ENCODE measurements at places on chromosomes 16 and 17. TPM values are rescaled to one million over a fixed set of nuclear protein-coding genes. Genes with fewer than 3 reads are reported as not detected.

GRCh38 chr17:49455272-49455861 is 39.7 kb upstream of the NGFR start:
- no peak for DNase-seq
- no peaks in the 10 kb centered on the region for H3K36me3 ChIP-seq
- H3K4me3 ChIP-seq = no peak overlapping the region
- no peak overlapping the region for H3K27ac ChIP-seq

DNA sequence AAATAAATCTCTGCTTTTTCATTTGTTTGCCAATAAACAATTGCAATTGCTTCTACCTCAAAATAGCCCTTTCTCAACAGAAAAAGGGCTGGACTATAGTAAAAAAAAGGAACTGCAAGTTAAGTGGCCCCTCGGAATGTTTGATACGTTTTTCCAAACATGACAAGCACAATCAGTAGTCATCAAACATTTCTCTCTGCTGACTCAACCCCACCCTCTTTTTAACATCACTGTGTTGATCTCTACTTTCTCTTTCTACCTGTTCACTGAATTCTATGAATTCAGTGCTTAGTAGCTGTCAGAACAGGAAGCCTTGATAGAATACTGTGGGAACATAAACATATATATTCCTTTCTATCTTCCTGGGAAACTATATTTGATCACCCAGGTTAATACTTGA is 116.5 kb upstream of the AXIN2 start:
- DNase-seq = peak; percentile 29
- H3K4me3 ChIP-seq = no peak overlapping the region
- no peaks in the 10 kb centered on the region for H3K36me3 ChIP-seq
- no peak overlapping the region for H3K27ac ChIP-seq
- H3K4me1 ChIP-seq = no peaks in the 10 kb centered on the region

Gene KRTAP1-1
- total RNA-seq = 0.83 TPM

DNA sequence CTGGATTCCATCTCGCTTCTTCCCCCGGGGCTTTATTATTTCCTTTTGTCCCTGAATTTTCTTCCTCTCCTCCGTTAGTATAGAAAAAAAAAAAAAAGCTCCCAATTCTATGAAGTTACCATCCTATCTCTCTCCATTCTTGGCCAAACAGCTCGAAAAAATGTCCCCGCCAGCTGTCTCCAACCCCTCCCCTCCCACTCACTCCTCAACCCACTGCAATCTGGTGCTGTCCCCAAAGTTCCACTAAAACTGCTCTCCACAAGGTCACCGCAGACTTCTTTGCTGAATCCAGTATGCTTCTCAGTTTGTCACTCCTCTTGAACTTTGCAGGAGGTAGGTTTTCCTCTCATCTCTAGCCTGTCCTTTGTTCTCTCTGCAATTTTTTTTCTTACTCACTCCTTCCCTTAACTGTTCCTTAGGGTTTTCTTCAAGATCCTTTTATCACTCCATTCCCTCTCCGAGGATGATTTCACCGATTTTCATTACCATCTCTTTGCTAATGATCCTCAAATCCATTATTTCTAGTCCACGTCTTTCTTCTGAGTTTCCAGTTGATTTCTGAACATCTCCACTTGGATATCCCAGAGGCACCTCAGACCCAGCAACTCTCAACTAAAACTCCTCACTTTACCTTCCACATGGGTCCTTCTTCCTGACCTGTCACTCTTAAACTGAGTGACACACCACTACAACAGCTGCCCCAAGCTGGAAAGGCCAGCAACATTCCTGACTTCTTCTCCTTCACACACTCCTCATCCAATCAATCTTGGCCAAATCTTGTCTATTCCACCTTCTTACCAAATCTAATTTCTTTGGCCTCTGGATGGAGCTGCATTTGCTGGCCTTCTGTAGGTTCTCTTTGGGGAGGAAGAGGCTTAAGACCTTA is 1.5 kb upstream of the SUMO2 start:
- H3K4me1 ChIP-seq = no peaks in the 10 kb centered on the region
- DNase-seq = no peak
- no peak overlapping the region for H3K27ac ChIP-seq
- H3K36me3 ChIP-seq = peaks cover 7% of the 10 kb centered on the region

DNA sequence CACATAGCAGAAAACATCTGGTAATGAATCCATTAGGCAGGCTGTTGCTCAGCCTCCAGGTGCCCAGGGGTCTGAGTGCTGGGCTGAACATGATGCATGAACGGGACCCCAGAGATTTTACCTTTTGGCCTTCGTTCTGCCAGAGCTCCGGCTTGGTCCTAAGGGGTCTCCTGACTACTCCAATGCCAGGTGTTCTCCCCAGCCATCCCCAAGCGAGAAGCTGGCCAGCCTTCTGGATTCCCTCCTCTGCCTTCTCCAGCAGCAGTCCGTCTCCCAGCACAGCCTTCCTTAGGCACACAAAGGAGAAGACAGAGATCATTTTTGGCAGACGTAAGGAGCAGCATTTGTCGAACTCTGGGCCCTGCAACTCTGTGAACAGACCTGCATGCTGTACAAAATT is 109.4 kb downstream of the RBFOX1 start:
- no peak overlapping the region for H3K4me3 ChIP-seq
- no peaks in the 10 kb centered on the region for H3K4me1 ChIP-seq
- no peaks in the 10 kb centered on the region for H3K36me3 ChIP-seq
- no peak for DNase-seq
- no peaks in the 10 kb centered on the region for H3K27me3 ChIP-seq

Gene TPSD1
- not detected for total RNA-seq

Gene QPRT
- total RNA-seq = 3.6 TPM

Gene ITGB3
- total RNA-seq = 17.6 TPM

- H3K27me3 ChIP-seq = no peaks in the 10 kb centered on the region
- H3K36me3 ChIP-seq = no peaks in the 10 kb centered on the region
- H3K27ac ChIP-seq = no peak overlapping the region
- DNase-seq = no peak
- no peak overlapping the region for H3K4me3 ChIP-seq
- H3K4me1 ChIP-seq = peaks cover 7% of the 10 kb centered on the region
Measured at GRCh38 chr17:67417507-67417906, 40.4 kb downstream of the PITPNC1 start.

DNA sequence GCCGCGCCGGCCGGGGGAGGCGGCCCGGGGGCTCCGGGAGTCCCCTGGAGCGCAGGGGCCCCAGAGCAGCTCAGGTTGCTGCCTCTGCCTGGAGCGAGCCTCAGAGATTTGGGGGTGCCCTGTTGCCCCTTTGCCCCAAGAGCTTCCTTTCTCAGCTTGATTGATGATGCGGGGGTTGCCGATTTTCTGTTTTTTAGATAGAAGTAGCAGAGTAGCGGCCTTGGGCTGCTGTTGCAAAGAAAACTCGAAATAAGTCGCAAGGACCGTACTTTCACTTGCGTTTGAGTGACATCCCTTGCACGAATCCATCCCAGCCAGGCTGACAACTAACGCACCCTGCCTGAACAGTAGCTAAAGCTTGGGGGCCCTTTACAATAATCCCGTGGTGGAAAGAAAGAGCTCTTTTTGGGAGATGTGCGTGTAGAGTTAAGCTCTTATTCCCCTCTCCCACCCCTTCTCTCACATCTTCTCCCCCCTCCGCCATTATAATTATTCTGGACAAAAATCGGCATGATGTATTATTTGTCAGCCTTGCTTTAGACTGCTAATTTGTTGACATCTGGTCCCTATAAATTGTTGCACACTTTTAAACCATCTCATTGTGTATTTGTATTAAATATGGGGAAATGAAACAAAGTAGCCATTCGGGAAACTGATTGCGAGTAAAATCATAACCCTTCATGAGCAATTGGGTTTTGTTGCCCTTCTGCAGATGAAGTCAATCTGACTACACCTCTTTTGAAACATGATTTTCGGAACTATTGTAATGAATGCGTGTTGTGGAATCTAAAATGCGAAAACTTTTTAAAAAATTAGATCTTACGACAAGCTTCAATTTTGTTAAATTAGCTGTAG is 873 bp downstream of the USP10 start:
- peak overlapping the region; percentile 63 for H3K27ac ChIP-seq
- no peaks in the 10 kb centered on the region for H3K36me3 ChIP-seq
- peak; percentile 29 for DNase-seq
- peak overlapping the region; percentile 92 for H3K4me3 ChIP-seq
- peaks cover 6% of the 10 kb centered on the region for H3K4me1 ChIP-seq
- H3K27me3 ChIP-seq = no peaks in the 10 kb centered on the region

DNA sequence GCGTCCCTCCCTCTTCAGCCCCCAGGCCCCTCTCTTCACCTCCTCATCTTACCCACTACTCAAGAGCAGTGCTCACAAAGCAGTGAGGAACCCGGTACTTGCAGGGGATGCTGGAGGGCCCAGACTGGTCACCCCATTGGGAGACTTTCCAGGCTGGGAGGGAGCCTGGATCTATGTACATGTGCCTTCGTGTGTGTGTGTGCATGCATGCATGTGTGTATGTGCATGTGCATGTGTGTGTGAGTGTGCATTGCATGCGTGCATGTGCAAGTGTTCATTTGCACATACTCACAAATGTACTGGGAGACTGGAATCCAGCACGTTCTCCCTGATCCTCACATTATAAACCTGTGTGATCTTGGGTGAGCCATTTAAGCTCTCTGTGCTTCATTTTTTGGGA is 696.0 kb upstream of the EEF2KMT start:
- no peaks in the 10 kb centered on the region for H3K36me3 ChIP-seq
- no peak for DNase-seq
- H3K27me3 ChIP-seq = no peaks in the 10 kb centered on the region
- no peak overlapping the region for H3K4me3 ChIP-seq
- H3K27ac ChIP-seq = no peak overlapping the region

GRCh38 chr17:56798916-56799315 is 34.8 kb downstream of the C17orf67 start:
- H3K4me3 ChIP-seq = no peak overlapping the region
- H3K27ac ChIP-seq = no peak overlapping the region
- no peak for DNase-seq
- H3K27me3 ChIP-seq = peaks cover 3% of the 10 kb centered on the region

GRCh38 chr17:48198950-48199541 is 91.5 kb downstream of the SNX11 start:
- H3K27me3 ChIP-seq = peaks cover 50% of the 10 kb centered on the region
- DNase-seq = no peak
- H3K4me3 ChIP-seq = no peak overlapping the region
- no peaks in the 10 kb centered on the region for H3K36me3 ChIP-seq
- H3K27ac ChIP-seq = no peak overlapping the region

GRCh38 chr17:59010026-59010425 is 96.7 kb downstream of the TRIM37 start:
- no peak for DNase-seq
- H3K4me3 ChIP-seq = no peak overlapping the region
- peaks cover 5% of the 10 kb centered on the region for H3K36me3 ChIP-seq
- no peak overlapping the region for H3K27ac ChIP-seq

Gene TAT
- total RNA-seq = not detected

GRCh38 chr17:2796164-2797125 is at the start of gene RAP1GAP2:
RAP1GAP2 (plus strand) TSS chr17:2796438; CDS start chr17:2796528, 90 bp downstream.
- peaks cover 17% of the 10 kb centered on the region for H3K27me3 ChIP-seq
- H3K4me1 ChIP-seq = no peaks in the 10 kb centered on the region
- H3K36me3 ChIP-seq = no peaks in the 10 kb centered on the region

- H3K36me3 ChIP-seq = peaks cover 30% of the 10 kb centered on the region
- DNase-seq = no peak
- no peaks in the 10 kb centered on the region for H3K27me3 ChIP-seq
- H3K4me1 ChIP-seq = peaks cover 18% of the 10 kb centered on the region
Measured at GRCh38 chr17:75689441-75689873, 22.3 kb downstream of the SAP30BP start.

DNA sequence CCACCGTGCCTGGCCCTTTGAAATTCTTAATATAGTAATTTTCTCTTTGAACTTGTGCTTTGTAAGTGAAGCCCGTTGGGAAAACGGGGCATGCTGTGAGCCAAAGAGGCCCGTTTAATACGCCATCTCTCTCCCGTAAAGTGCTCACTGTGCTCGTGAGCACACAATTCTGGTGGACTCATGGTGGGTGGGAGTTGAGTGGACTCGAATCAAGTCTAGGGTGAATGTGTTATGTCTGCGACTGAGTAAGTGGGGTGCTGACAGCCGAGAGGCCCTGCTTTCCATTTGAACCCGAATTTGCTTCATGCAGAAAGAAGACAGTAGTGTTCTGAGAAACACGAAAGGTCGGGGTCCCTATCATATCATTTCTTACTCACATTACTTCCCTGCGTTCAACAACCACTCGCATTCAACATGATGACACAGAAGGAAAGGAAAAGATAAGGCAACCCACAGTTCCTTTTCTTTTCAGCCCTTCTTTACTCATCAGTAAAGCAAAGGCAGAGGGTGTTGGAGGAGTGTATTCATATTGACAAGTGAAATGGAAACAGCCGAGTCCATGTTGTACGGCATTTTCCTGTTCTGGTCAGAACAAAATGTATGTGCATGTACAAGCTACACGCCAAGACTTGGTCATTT is 4.8 kb upstream of the ATP2A3 start:
- H3K27me3 ChIP-seq = peaks cover 49% of the 10 kb centered on the region
- no peak overlapping the region for H3K27ac ChIP-seq

DNA sequence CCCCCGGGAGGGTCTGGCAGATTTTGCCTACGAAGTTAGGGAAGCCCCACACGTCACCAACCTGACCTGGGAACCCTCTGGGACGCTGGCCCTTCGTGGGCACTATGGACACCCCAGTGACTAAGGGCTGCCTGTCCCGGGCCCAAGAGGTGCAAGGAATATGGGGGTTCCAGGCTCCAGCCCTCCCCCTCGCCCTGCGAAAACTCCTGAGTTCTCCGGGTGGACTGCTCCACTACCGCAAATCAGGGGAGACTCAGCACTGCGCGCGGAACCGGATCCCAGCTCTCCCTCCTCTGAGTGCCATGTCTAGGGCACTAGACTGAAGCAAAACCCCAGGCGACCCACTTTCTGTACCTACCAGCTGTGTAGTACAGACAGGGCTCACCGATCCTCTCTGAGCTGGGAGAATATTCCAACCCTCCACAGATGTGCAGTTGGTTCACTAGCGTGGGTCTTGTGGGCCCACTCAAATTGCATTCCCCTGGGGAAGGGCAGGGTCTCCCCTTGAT is at the start of gene ARL5C:
TSS of gene ARL5C (minus strand) at position 321 of the 509 bp plus-strand sequence. CDS start 401 bp downstream, outside the sequence.
- DNase-seq = no peak
- peaks cover 31% of the 10 kb centered on the region for H3K27me3 ChIP-seq
- no peak within 1 kb of the TSS for H3K27ac ChIP-seq
- peaks cover 5% of the 10 kb centered on the region for H3K4me1 ChIP-seq
- no peaks in the 10 kb centered on the region for H3K36me3 ChIP-seq
- peak within 1 kb of the TSS; percentile 55 for H3K4me3 ChIP-seq

DNA sequence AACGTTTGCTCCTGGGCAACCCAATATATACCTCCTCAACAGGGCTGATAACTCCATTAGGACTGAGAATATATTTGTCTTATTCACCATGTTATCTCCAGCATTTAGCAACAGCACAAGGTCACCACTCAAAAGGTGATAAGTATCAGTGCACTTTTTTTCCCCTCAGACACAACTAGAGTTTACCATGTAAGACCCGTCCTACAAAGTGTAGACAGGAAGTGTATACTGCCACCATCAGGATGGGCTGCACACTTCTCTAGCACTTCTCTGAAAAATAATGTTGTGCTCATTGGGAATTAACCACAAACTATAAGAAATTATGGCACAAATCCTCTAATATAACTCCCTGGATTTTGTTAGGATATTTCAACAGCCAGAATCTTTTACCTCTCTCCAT is 5.7 kb upstream of the VAT1L start:
- H3K27me3 ChIP-seq = no peaks in the 10 kb centered on the region
- no peaks in the 10 kb centered on the region for H3K36me3 ChIP-seq
- peaks cover 5% of the 10 kb centered on the region for H3K4me1 ChIP-seq
- peak; percentile 46 for DNase-seq
- H3K27ac ChIP-seq = no peak overlapping the region
- H3K4me3 ChIP-seq = no peak overlapping the region

Gene KRTAP4-5
- total RNA-seq = not detected

GRCh38 chr17:27782791-27783206 is 17.5 kb downstream of the NOS2 start:
- no peaks in the 10 kb centered on the region for H3K4me1 ChIP-seq
- peaks cover 7% of the 10 kb centered on the region for H3K27me3 ChIP-seq
- no peak overlapping the region for H3K27ac ChIP-seq
- no peak for DNase-seq
- H3K36me3 ChIP-seq = no peaks in the 10 kb centered on the region

Gene HAS3
- 0.28 TPM for total RNA-seq
